ENCODE measurements at places on chromosomes 16 and 17.

DNA sequence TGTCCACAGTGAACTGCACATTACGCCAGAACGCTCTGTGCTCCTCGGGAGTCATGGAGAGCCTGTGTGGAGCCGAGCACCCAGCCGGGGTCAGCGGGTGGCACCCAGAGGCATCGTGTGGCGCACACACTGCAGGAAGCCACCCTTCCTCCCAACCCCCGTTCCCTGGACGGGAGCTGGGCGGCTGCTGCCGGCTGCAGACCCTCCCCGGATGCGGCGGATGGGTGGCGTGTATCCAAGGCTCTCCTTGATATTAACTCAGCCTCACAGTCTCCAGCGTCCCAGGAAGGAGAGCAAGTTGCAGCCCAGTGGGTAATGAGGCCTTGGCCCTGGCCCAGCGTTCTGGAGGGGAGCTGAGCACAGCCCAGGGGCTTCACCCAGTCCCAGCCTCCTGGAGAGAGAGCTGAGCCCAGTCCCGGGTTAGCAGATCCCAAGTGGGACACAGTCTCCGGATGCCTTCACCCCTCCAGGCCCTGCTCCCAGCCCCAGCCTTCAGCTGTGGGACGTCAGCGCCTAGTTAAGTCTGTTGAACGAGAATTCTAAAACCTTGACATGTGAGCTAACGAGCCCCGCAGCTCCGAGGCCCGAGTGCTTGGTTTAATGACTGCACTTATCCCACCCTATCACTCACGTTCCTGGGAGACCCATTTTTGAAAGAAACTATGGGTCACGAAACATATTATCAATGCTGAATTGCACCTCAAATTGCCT, 86.6 kb downstream of the TBC1D16 start:
- no peak for DNase-seq

GRCh38 chr17:73744411-73744810, 100.2 kb upstream of the SDK2 start:
- no peak for DNase-seq

GRCh38 chr16:15946257-15947044, 3.0 kb upstream of the ABCC1 start:
- no peak for DNase-seq

DNA sequence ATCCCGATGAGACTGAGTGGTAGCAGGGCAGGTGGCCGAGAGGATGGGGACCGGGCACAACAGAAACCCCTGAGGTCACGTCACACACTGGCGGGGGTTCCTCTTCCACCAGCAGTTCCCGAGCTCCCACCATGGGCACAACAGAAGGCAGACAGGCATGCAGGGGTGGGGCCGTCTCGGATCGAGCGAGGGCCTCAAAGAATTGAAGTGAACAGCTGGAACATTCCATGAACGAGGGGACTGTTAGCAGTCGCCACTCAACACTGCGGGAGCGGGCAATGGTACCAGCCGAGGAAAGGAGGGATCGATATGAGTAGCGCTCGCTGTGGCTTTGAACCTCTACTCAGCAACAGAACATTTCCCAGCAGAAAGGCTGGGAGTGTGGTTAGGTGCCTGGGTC, 5.3 kb downstream of the CEP131 start:
- DNase-seq, result no peak

GRCh38 chr17:61750656-61751055, 112.7 kb downstream of the BRIP1 start:
- peak; percentile 44 for DNase-seq

GRCh38 chr16:87240211-87241136, 76.7 kb downstream of the C16orf95 start:
- no peak for DNase-seq

GRCh38 chr16:81616321-81617020, 162.6 kb upstream of the PLCG2 start:
- peak; percentile 76 for DNase-seq

- no peak for DNase-seq
These were observed 68.9 kb upstream of the KCNJ16 start for GRCh38 chr17:70006159-70006558.

GRCh38 chr16:5900046-5900445, 802.5 kb upstream of the EEF2KMT start:
- no peak for DNase-seq

DNA sequence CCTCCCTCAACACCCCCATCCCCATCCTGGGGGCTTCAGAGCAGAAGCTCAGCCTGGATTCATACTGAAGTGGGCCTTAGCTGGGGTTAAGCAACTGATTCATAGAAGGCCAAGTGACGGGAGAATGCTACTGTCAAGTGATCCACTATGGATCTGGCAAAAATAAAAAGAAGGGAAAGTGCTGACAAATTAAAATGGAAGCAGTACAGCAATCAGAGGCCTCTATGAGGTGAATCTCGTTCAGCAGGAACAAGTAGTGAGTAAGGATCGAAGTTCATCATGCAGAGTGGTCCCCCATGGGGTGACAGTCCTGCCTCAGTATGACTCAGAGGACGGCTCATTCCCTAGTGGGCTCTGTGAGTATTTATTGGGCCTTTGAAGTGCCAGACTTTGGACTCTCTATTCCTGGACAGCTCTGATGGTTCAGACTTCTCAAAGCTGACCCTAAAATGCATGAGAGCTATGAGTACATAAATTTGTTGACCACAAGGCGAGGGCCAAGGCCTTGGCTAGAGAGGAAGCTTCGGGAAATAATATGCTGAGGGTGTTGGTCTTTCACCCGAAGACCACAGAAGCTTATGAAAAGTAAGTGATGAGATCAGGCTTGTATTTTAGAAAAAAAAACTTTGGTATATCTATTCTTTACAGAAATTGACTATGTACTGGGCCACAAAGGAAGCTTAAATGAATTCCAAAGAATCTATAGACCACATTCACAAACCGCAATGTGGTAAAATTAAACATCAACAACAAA, 5.3 kb upstream of the NSMCE1 start:
- no peak for DNase-seq

DNA sequence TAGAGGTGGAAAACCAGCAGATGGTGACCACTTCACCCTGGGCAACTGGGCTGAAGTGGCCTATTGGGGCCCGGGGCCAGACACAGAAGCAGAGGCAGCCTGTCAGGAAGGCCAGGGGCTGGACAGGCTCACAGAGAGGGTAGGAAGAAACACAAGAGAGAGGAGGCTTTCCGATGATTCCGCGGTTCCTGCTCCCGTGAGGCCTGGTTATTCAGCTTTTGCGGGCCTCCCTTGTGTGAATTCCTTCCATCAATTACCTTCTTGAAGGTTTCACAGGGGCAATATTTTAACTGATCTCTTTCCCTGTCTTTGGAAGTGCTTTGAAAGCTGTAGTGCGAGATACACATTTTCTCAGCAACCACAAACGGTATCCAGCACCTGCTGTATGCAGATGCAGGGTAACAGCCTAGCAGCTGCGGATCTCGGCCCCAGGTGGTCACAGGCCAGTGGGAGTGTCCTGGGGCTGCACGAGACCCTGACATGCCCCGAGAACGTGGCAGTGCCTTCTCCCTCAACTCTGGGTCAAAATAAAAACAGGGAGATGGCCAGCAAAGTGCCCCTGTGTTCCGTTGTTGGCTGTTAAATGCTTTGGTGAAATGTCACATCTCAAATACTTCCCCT, 11.6 kb upstream of the CMIP start:
- DNase-seq, result no peak

All from GM20000 (cell line).